ENCODE measurements at places on chromosomes 12 and 14.

DNA sequence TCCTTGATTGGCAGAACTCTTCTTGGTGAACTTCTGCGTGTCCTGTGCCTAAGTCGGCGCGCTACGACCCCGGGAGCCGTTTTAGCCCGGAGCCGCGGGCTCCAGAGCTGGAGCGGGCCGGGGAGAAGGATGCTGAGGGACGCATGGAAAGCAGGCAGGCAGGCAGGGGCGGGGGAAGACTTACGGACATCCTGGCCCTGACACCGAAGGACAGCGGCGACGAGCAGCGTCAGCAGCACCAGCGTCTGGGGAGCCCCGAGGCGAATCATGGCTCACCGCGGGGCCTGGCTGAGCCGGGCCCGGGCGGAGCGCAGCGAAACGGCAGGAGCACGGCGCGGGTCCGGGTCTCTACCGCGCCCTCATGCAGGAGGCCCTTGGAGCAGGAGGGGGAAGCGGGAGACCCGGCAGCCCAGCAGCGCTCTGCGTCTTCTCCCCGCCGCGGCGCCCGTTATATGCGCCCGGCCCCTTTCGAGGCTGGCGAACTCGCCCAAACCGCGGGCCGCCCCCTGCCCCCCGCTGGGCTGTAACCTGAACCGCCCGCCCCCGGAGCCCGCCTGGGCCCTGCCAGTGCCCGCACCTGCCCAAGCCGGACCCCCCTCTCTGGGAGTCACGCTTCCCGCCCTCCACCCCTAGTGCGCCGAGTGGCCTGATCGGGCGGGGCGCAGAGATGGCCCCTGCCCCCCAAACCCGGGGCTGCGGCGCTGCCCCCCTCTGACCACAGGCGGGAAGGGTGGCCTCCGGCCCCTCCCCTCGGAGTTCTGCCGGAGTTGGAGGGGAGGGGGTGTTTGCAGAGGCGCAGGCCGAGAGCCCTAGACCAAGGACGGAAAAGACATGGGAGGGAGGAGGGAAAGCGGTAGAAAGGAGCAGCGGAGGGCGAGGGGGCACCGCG, at the start of gene COL2A1:
Gene COL2A1, minus strand, starts transcription at position 424 of the 889 bp plus-strand sequence. Its CDS starts 155 bp downstream, at position 269.
- DNase-seq: peak; percentile 81

- DNase-seq: no peak
These were observed 392.0 kb downstream of the FUT8 start for GRCh38 chr14:65804439-65805112.

DNA sequence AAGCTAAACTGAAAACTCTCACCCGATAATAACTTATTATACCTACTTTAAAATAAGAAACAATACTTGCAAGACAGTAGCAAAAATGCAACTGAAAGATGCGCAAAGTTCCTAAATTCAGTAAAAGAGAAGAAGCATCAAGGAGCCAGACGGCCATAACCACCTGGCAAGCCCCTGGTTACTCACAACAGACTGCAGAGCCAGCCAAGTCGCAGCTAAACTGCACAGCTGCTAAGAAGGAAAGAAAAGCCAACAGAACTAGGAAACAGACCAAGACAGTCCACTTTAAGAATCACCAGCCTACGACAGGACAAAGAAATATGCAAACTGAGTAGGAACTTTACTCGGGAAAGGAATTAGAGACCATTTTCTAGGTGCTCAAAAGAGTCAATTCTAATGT, 127.9 kb downstream of the TMTC1 start:
- DNase-seq: no peak

- DNase-seq: no peak
These were observed 336.4 kb upstream of the NAV3 start for GRCh38 chr12:77494296-77494695.

DNA sequence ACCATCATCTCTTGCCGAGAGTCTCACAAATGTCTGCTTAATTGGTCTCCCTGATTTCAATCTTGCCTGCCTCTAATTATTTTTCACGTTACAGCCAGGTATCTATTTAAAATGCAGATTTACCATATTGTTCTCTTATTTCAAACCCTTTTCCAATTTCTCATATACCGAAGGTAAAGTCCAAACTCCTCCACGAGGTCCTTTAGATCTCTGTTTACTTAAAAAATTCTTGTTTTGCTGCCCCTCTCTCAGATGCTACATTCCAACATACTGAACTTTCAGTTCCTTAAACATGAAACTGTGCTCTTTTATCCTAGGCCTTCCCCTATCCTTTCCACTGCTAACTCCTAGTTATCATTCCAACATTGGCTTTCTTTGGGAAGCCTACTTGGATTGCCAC, 363.9 kb downstream of the CEP128 start:
- DNase-seq: no peak

DNA sequence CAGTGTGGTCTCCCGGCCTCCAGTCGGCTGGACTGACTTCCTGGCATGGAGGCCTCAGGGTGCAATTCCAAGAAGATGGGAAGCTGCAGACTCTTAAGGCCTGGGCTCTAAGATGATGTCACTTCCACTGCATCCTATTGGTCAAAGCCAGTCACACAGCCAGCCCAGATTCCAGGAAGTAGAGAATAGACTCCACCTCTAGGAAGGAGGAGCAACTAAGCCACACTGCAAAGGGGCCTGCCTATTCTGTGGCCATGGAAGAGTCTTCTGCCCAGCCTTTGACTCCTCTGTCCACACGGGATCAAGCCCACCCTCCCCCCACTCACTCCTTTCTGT, 103.9 kb upstream of the RFLNA start:
- peak; percentile 54 for DNase-seq

DNA sequence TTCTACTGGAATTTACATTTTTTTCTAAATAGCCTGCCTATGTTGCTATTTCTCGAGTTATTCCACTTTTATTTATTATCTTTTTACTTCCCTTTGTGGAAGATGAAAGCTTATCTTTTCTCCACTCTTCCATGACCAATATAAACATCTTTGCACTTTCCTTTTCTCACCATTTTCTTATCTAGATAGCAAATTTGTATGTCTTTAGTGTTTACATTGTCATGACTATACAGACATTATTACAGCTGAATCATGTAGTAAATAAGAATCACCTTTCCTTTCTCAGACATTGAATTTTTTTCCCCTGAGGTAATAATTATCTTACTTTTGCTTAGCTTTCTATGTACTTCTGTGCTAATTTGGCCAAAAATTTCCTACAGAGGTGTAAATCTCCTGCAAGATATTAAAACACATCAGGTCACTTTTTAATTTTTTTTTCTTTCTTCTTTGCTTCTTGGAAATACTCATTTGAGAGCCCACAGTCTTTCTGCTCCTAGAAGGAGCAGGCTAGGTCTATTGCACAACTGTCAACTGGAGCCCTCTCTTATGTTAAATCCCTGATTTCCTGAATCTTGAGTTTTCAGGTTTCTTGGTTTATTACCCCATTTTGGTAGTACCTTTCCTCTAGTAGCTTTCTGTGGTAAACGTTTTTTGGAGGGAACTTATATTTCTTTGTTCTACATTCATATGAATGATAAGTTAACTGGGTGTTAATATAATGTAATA, 109.0 kb upstream of the ATP2B1 start:
- no peak for DNase-seq

- DNase-seq: no peak
These were observed 74.8 kb downstream of the HECTD4 start for GRCh38 chr12:112307317-112308011.

DNA sequence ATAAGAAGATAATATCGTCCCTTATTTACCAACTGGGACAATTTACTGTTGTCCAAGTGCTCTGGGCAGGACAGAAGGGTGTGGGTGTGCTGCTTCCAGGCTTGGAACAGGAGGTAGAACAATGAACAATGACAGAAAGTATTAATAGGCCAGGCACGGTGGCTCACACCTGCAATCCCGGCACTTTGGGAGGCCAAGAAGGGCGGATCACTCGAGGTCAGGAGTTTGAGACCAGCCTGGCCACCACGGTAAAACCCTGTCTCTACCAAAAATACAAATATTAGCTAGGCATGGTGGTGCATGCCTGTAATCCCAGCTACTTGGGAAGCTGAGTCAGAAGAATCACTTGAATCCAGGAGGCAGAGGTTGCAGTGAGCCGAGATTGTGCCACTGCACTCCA, 2.5 kb downstream of the IFI27 start:
- DNase-seq: no peak

DNA sequence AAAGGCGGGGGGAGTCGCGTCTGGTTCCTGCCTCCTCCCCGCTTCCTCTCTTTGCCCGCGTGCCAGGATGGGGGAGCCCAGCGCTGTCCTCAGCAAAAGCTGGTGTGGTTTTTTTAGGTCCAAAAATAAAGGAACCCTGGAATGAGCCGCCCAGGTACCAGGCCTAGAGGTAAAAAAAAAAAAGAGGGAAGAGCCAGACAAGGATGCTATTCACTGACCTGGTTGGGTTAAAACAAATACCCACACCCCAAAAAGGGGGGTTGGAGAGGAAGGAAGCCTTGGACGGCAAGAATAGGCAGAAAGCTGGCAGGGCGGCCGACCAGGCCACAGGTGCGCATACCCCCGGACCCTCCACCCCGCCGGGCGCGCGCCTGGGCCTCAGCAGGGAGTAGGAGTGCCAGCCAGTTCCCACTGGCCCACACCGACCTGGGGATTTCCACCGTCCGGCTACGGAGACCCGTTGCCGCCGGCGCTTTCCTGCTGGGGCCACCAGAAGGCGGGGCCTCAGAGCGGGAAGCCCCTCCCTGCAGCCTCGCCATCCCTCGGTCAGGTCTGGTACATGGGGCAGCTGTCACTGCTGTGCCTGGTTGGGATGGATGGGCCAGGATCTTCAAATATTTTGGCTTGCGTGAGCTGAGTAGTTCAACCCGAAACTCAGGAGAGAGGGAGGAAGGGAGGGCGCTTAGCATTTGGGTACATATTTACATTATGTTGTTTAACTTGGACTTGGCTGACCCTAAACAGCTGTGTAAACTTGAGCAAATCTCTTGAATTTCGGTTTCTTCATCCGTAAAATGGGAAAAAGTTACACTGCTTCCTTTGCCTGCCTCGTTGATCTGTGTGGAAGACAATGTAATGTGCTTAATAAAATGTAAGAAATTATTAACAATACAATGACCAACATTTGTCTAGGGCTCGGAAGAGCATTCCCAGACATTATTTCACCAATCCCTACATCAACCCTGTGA, 5.4 kb upstream of the IRF2BPL start:
- peak; percentile 95 for DNase-seq

GRCh38 chr14:70139384-70139783, 49.4 kb downstream of the SLC8A3 start:
- DNase-seq: no peak

- no peak for DNase-seq
These were observed 23.4 kb downstream of the PLEKHG3 start for GRCh38 chr14:64727551-64728071.

DNA sequence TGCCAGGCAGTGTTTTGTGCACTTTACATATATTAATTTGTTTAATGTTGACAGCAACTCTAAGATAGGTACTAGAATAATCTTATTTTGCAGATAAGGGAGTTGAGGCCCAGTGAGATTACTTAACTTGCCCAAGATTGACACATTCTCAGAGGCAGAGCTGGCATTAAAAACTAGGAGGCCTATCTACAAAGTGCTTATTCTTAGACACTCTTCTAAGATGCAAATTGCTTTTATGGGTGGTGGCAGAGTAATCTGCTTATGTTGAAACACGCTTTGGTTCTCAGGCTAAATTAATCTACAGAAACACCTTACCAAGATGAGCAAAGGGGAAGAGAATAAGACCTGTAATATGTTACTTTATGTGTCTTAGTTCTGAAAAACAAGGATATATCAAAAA, 7.2 kb downstream of the MGP start:
- no peak for DNase-seq

DNA sequence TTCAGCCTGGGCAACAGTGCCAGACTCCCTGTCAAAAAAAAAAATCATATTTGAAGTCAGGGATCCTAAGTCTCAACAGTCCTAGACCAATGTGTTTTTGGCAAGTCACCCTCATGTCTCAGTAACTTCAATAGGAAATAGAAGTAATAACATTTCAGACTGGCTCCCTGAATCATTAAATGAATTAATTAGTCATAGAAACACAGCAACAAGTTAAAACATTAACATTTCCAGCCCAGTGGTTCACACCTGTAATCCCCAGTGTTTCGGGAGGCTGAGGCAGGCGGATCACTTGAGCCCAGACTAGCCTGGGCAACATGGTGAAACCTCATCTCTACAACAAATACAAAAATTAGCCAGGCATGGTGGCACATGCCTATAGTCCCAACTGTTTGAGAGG, 125.2 kb downstream of the GTF2A1 start:
- no peak for DNase-seq

DNA sequence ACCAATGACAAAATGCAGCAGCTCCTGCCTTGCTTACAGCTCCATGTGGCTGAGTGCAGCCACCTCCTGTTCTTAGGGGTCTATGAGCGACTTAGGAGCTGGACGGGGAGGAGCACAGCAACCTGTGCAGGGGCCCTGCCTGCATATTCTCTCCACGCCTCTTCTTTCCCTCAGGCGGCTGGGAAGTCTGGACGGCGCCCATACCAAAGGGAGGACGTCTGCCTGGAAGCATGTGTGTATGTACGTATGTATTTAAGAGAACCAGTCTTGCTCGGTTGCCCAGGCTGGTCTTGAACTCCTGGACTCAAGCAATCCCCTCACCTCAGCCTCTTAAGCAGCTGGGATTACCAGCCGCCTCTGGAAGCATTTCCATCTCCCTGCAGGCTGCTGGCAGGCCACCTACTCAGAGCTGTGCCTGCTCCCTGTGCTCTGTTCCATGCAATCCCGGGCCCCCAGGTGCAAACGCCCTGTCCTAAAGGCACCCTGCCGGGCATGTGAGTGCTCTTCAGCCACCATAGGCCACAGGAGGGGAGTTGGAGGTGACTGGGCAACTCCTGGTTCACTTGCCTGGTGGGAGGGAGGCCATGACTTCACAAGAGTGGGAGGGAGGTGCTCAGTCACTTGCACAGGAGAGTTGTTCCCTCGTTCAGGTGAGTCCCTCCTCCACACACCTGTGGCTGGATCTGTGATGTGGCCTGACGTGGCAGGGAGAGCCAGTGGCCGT, 44.3 kb downstream of the KCNA5 start:
- DNase-seq: no peak

GRCh38 chr12:18703321-18703720, 34.5 kb downstream of the PLCZ1 start:
- DNase-seq: no peak

- DNase-seq: no peak
These were observed 20.3 kb upstream of the HSPB8 start for GRCh38 chr12:119158402-119158801.

DNA sequence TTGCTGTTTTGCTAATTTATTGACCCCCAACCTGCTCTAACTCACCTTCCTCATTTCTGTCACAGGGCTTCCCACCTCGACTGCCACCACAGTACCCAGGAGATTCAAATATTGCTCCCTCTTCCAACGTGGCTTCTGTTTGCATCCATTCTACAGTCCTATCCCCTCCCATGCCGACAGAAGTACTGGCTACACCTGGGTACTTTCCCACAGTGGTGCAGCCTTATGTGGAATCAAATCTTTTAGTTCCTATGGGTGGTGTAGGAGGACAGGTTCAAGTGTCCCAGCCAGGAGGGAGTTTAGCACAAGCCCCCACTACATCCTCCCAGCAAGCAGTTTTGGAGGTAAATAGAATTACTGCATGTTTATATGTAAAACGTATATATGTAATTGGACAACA, 68.8 kb downstream of the RAD52 start:
- no peak for DNase-seq

GRCh38 chr12:22573181-22573580, 28.8 kb upstream of the C2CD5 start:
- no peak for DNase-seq

Data from GM23338 (cell line).